Immature natural killer cell (primary cell): ENCODE measurements at places on chromosomes 16 and 17.

DNA sequence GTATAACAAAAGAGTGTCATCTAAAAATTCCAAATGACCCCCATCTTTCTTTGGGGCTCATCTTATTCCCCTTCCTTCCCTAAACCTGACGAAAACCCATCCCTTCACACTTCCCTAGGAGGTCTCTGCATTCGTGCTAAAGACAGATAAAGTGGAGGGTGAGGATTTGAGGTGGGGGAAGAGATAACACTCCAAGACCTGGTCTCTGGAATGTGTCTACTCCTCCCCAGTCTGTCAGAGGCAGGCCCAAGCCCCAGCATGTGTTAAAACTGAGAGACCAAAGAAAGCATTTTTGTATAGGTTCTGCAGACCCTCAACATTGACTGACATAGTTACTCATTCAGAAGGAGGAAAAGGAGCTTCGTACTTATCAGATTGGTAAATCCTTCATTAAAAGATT lies 11.0 kb upstream of the LHX1 start:
- DNase-seq: no peak

GRCh38 chr17:55783684-55784245 lies 32.9 kb downstream of the PCTP start:
- DNase-seq: no peak

DNA sequence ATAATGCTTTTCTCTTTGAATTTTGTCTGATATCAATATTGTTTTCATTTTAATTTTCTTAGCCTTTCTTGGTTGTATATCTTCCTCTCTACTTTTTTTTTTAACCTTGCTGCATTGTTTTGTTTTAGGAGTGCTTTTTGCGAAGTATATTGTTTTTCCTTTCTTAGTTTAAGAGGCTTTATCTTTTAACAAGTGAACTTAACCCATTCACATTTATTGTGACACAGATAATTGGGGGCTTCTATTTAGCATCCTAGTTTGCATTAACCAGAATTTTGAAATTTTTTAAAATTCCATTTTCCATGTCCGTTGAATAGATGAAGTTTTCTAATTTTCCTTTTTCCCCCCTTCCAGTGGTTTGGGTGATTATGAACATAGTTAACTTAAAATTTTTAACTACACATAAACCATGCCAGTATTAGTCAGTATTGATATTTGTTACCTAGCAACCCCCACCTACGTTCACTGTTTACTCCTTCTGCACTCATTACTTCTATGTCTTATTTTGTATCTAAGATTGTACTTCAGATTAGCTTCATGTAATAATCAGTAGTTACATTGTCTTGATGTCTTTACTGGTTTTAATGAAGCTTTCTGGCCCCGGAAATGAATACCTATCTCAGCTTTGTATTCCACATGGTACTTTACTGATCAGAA lies 44.4 kb downstream of the TNRC6A start:
- no peak for DNase-seq

DNA sequence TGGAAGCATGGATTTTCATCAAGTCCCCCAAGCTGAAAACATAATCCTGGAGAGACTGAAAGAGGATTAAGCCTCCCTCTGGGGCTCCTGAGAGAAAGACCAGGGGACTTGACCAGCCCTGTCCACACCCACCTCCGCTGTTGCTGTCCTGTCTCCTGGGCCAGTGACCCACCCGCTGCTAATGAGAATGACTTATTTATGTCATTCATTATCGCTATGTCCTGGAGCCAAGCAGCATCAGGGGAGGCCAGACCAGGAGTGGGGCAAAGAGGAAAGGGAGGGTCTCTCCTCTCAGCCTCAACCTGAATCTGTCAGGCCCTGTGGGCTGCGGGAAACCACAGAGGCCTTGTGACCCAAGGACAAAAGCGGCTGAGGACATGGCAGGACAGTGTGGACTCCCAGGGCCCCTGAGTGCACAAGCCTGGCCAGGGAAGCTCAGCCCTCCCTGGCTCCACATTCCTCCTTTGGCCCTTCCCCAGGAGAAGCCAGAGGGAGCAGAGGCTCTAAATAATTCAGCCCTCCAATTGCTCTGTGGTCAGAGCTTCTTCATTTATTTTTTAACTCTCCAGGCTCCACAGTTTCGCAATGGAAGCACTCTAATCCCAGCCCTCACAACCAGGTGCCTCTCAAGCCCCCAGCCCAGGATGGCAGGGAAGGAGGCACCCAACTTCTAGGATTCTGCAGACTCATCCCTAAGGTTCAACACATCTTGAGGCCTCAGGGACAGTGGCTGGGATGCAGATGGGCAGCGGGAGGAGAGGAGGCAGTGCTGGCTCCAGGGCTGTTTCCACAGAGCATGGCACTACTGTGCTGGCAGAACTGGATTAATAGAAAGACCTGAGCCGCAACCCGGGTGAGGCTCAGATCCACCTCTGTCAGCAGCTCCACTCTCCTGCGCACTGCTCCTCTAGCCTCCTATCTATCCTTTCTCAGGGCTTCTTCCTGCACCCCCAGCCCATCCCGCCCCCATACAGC lies 19.1 kb downstream of the CUEDC1 start:
- DNase-seq: no peak

DNA sequence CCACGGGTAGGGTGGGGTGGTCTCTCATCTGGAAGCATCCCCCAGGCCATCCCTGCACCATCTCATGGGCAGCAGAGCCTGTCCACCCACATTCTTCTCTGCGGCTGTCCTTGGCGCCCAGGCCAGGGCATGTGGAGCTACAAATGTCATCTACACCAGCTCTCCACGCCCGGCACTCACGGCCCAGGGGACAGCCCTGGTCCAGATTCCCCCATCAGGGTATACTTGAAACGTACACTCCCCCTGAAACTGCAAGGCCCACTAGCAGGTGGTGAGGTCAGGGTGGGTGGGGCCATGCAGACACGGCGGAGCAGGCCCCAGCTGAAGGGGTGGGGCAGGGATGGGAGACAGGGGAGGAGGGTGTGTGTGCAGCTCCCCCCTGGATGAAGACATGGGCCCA lies 3.2 kb upstream of the SOX8 start:
- DNase-seq: no peak

GRCh38 chr17:3622977-3623594 lies 13.0 kb downstream of the SHPK start:
- DNase-seq: no peak

GRCh38 chr16:59697761-59698160 lies 963.6 kb upstream of the GOT2 start:
- DNase-seq: no peak

DNA sequence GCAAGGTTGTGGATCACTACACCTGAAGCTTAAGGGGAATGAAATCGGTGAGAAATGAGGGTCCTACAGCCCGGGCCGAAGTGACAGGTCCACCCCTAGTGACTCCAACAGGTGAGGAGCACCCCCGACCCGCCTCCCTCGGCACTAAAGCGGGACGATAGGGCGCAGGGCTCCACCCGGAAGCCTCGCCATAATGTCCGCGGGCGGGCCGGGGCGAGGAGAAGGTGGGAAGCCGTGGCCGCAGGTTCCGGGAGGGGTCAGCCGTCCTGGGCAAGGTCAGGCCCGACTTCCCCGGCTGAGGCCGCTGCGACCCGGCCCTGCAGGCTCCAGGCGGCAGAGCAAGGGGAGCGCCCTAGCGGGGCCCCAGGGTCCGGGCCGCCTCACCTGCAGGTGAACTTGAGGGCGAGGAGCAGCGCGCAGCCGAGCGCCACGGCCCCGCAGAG lies 543 bp downstream of the TXNDC11 start:
- no peak for DNase-seq

- peak; percentile 15 for DNase-seq
Observed at GRCh38 chr16:66878067-66878466, 2.2 kb upstream of the PDP2 start.

GRCh38 chr17:57405491-57406072 lies 149.3 kb downstream of the MSI2 start:
- no peak for DNase-seq

GRCh38 chr17:83099086-83099555 lies 19.7 kb downstream of the METRNL start:
- DNase-seq: no peak

GRCh38 chr16:49617710-49618330 lies 238.1 kb downstream of the ZNF423 start:
- DNase-seq: no peak

DNA sequence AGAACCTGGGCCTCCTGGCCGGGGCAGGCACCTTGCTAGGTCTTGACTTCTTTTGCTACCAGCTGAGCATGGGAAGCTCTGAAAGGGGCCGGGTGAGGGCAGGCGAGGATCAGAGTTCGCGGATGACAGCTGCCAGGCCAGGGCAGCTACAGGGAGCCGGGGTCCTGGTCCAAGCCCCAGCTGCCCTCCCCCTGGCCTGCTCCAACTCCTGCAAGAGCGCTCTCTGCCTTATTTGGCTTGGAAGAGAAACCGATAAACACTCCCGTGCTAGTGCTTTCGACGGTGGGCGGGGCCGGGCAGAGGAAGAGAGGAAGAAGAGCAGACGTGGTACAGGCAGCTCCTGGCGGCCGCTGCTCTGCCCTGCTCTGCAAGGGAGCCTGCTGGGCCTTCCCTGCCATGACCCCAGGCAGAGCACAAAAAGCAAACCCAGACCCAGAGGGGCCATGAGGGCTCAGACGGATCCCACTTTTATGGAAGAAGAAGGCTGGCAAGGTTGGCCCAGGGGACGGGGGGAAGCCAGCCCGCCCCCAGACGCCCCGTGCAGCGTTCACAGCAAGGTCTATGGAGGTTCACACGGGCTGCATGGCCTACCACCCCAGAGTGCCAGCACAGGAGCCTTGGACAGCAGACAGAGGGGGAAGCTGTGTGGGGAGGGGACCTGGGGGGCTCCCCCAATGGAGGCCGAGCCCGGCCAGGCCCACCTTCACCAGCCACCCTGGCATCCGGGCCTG lies 25.6 kb downstream of the PIEZO1 start:
- DNase-seq: no peak

- DNase-seq: no peak
Observed at GRCh38 chr16:74051-74746, 1.8 kb upstream of the RHBDF1 start.

DNA sequence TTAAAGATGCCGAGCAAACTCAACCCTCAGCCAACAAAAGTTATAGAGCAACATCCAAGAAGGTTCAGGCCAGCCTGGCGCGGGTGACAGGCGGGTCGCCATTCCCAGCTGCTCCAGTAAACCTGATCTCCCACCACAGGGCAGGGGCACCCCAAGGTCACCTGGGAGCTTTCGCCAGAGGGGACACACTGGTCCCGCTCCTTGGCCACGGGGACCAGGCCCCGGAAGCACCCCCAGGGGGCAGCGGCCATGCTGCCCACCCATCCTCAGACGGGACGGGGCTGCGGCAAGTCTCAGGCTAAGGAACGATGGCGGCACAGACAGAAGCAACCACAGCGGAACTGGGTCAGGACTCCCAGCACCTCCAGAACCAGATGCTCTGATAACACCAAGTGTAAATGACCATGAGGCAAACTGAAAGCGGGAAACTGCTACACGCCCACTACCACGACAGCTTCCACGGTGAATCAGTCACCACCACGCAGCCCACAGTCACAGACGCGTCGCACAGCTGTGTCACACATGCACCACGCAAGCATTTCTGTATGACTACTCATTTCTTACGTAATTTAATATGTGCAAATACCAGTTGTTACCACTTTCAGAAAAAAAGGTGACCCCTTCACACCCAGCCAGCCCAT lies 14.1 kb upstream of the CCDC154 start:
- DNase-seq: no peak

DNA sequence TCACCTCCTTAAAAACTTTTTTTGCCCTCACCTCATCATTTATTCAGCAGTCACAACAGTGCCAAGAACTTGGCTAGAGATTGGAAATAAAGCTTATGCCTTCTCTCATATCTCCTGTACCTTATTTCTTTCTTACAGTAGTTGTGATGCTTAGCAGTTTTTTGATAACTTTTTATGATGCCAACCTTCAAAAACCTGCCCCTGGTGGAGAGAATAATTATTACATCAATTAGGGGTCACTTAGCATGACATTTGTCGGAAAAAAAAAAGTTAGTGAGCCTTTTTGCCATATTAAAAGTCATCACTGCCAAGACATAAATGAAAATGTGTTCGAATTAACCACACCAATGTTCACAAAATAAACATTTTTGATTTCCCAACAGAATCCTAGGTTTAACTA lies 296.6 kb downstream of the WWOX start:
- DNase-seq: no peak

DNA sequence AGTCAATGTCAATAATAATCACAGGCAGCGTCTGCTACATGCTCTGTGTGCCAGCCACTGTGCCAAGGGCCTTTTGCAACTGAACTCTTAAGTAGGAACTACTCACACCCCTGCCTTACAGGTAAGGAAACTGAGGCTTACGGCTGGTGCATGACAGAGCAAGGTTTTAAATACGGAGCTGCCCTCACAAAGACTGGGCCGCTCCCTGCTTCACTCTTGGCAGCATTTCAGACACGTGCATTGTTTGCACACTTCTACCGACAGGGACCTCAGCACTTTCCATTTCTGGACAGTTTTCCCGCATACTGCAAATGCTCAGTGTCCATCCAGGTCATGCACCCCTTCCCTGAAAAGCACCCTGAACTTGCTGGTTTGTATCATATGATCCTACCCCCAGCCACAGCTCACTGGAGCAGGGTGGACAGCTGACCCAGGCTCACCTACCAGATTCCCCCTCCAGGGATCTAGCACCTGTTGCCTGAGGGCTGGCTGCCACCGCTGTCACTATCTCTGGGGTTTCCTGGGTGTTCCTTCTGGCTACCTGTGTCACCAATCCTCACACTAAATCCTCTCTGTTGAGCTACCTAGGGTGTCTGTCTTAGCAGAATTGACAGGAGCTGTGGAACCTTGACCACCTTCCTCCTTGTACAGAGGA lies 142.9 kb downstream of the C16orf78 start:
- no peak for DNase-seq

DNA sequence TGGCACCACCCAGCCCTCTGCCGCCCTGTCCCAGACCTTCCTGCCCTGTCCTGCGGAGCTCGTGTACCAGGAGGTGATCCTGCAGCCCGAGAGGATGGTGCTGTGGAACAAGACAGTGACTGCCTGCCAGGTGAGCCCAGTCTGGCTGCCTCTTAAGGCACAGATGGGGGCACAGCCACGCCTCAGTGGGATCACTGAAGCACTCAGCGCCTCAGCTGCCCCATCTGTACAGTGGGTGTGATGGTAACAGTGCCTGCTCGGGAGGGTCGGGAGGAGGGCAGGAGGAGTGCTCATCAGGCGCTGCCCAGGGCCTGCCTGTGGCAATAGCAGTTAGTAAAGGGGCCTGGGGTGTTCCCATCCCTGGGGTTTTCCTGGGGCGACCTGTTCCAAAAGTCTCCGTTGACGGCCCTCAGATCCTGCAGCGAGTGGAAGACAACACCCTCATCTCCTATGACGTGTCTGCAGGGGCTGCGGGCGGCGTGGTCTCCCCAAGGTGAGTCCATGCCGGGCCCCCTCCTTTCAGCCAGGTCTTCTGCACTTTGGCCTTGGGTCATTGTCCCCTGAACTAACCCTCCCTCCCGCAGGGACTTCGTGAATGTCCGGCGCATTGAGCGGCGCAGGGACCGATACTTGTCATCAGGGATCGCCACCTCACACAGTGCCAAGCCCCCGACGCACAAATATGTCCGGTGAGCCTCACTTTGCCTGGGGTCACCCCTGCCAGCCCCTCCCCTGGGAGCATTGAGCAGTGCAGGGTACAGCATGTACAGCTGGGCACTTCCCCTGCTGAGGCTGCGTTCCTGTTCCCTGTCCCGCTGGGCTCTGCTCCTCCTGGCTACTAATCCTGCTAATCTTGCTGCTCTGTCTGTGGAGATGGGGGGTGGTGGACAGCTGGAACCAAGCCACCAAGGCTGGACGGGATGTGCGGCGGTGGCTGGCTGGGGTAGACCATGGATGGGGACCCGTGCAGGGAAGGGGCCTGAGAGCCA lies 4.5 kb upstream of the TCAP start:
- no peak for DNase-seq
